H4 (cell line): ENCODE measurements at places on chromosomes 2 and 18. TPM values are rescaled to one million over a fixed set of nuclear protein-coding genes. Genes with fewer than 3 reads are reported as not detected.
A peak's percentile ranks its signal among the peaks of the same experiment; 100 is the strongest.

DNA sequence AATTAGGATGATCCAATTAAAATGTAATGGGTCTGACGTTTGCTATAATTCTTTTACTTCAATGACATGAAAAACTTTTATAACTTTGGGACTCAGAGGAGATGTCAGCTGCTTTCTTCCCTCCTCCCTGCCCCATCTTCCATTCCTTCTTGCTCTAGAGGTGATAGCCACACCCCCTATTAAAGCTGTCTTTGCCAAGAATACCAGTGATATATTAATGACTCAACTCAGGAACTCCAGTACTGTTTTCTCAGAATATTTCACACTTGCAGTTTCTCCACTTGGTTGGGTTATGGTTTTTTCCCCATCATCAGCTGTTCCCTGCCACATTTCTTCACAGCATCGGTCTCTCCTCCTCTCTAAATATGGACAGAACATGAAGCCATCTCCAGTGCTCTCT, 184.0 kb downstream of the KCNE4 start:
- no peak for DNase-seq

DNA sequence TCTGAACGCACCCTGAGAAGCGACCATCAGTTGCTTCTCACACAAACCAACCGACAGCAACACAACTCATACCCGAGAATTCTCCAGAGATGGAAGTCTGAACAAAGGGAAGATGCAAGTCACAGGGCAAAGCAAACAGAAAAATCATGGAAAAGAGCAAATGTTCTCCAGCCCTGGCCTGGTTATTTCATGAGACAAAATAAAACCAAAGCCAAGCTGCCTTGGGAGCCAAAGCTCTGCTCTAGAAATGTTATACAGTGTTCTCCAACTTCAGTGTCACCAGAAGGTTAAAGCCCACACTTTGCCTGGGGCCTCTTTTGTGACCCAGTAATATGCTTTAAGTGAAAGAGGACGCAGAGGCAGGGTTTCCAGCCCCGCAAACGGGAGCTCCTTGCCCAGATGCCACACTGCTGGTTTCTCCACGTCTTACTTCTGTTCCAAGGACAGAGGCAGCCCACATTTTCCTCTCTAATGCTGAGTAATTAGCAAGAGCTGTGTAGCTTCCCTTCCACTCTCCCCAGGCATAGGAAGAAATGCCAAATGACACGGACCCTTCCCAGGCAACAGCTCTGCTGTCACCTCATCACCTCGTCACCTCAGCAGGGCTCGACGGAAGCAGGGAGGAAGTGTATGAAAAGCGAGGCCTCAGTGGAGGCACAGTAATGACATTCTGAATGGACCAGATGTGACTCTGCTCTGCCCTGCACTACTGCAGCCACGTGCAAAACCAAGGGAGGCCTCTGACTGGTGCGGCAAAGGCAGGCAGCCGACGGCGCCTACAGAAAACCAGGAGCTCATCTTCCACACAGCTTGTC, 64.7 kb downstream of the FBXO15 start:
- no peak for DNase-seq

DNA sequence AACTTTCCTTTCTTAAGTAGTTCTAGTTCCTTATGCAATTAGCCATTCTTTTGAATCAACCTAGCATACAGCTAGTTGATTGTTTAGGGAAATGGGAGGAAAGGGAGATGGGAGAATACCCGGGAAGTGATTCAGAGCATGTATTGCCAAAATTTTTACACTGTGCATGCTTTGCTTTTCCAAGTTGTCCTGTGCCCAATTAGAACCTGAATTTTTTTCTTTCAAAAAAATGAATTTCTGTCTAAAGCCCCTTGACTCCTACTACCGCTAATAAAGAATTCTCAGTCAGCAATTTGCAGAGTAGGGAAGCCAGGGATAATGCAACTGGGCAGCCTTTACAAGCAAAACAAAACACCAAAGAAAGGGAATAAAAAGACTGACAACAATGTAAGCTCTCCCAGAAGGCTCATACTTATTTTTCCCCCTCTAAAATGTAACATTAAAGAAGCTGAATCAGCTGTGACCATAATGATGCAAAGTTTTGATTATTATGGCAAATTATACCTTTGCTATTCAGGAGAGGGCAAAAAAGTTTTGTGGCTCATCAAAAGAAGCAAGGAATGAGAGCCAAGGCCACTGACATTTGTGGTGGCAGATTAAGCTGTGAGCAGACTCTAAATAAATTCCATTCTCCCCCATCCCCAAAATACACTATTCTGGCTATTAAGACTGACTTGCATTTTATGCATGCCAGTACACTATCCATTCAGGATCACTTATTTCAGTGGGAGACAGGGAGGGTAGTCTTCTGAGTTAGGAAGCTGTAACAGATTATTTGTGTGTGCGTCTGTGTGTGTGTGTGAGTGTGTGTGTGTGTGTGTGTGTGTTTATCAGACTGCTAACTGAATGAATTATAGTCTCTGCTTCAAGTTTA, 174.3 kb downstream of the ERBB4 start:
- no peak for DNase-seq

DNA sequence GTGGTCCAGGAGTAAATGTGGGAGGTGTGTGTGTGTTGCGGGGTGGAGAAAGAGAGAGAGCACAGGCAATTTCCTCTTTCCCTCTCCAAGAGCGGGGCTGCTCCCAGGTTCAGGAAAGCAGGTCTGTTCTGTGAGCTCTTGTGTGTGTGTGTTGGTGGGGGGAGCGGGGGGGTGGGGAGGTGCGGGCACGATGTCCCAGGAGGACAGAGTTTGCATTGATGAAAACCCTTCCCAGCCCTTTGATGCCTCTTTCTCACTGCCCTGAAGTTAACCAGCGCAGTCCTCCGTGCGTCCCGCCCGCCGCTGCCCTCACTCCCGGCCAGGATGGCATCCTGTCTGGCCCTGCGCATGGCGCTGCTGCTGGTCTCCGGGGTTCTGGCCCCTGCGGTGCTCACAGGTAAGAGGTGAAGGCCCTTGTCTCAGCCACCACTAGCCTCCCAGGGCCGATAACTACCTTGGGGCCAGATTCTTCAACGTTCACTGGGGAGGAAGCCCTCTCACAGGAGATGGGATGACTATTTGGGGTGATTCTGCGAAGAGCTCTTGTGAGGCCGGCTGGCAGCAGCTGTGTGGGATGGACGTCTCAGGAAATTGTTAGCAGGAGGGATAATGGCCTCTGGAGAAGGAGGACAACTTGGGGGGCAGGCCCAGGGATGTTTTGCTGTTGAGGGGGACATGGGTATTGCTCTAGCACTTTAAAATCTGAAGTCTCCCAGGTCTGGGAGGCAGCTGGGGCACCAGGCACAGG, at the start of gene SNORC:
Gene SNORC, plus strand, starts transcription at position 247 of the 748 bp plus-strand sequence. Its CDS starts 78 bp downstream, at position 325.
- no peak for DNase-seq

NT5C1B gene
- total RNA-seq: not detected in 2 replicates

DNA sequence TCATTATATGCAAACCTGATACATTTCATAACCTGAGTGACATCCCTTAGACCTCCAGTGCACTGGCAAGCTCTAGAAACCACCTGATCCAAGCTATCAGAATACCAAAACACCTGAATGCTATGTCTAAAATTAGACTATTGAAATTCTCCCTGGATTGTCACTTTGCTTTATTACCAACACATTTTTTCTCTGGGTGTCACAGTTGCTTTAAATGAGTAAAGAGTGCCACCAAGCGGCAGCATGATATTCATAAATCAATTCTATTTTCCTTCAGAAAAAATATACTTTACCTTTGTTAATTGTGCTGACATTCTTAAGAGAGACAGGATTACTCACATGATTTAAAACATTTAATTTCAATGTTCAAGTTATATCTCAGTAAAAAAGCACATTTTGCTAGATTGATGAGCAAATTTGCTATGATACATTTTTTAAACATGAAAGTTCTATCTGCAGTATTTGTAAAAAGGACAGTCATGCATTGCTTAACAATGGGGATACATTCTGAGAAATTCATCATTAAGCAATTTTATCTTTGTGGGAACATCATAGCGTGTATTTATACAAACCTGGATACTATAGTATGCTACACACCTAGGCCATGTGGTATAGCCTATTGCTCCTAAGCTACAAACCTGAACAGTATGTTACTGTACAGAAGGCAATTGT, 338.4 kb upstream of the SLC39A10 start:
- DNase-seq: peak; percentile 36

DNA sequence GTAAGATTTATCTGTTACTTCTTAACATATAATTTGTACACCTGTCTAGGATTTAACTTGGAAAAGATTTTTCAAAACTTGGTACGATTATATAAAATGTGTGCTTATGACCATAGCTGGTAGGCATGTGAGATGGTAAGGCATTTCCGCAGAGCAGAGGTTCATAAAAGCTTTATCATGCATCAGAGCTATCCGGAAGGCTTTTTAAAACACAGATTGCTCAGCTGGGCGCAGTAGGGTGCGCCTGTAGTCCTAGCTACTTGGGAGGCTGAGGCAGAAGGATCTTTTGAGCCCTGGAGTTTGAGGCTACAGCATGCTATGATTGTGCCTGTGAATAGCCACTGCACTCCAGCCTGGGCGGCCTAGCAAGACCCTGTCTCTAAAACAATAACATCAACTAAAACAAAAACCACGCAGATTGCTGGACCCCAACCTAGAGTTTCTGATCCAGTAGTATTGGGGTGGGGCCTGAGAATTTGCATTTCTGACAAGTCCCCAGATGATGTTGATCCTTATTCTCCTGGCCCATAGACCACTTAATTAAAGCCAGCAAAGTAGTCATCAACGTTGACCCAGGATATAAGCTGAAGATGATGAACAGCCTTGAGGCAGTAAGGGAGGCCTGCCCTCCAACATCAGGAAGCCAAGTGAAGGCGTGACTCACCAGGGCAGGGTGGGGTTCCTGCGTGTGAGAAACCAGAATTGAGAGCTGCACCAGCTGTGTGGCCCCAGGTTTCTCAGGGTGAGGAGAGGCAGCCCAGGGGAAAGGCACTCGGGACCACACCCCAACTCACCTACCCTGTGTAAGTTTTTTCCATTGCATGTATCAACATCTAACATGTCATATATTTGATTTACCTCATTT, 21.6 kb upstream of the SLC20A1 start:
- peak; percentile 76 for DNase-seq

DNA sequence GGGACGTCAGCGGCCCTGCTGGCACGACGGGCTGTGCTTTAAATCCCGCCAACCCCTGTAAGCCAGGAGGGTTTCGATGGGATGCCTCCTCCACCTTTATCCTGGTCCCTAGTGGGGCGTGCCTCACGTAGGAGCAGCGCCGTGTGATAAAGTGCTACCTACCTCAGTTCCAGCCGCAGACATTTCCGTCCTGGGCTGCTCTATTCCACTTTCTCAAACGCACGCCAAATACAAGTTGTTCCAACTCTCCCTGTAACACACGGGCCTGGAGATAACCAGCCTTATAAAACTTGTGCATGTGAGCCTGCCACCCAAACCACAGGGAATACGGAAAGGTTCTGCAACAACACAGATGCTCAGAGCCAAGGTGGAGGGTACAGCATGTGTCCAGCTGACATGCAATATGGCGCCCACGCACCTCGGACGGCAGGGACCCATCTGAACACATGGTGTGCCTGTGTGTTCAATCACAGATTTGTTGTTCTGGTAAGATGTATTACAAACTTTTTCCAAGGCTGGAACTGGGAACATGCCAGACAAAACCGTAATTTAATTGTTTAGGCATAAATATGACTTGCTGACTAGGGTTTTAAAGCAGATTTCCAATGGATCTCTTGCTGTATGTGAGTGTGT, 47.7 kb downstream of the ZNF516 start:
- no peak for DNase-seq

FZD7 gene
- total RNA-seq: 19.0 and 25.2 TPM in 2 replicates

DNA sequence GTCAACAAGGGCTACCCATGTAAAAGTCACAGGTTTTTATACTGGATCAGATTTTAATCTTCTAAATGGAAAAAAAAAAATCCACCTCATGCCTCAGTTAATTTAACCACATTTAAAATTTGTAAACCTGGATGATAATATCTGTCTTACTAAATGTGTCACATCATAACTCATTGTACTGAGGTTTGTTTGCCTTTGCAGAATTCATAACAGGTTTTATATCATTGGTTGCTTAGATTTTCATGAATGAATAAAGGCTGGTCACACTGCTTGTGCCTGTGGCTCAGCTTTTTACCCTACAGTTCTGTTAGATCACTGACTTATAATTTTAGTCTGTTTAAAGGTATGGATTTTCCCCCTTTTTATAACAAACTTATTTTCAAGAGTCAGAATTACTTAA, 48.9 kb downstream of the PSMD14 start:
- DNase-seq: no peak

GRCh38 chr2:236840215-236840614, 245.5 kb upstream of the COPS8 start:
- no peak for DNase-seq

- DNase-seq: no peak
Observed at GRCh38 chr18:34873986-34874580, 164.0 kb downstream of the DTNA start.

MOGAT1 gene
- not detected in 2 replicates for total RNA-seq

HOXD8 gene
- total RNA-seq: not detected in 2 replicates

GRCh38 chr18:56702946-56703345, 51.8 kb downstream of the WDR7 start:
- DNase-seq: peak; percentile 18

DNA sequence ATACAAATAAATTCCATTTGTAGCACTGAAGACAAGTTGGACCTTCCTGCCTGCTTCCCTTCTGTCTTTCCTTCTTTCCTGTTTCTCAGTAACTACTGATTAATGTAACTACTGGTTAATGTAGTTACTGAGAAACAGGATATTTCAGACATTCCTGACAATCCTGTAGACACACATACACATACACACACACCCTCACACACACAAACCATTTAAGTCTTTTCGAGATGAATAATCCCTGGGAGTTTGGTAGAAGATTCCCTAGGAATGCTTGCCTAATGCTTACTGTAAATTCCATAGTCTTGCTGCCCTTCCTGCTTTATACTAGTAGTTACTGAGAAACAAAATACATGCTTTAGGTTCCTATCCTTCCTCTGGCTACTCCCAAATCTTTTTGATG, 83.9 kb downstream of the PIK3C3 start:
- DNase-seq: no peak

DNA sequence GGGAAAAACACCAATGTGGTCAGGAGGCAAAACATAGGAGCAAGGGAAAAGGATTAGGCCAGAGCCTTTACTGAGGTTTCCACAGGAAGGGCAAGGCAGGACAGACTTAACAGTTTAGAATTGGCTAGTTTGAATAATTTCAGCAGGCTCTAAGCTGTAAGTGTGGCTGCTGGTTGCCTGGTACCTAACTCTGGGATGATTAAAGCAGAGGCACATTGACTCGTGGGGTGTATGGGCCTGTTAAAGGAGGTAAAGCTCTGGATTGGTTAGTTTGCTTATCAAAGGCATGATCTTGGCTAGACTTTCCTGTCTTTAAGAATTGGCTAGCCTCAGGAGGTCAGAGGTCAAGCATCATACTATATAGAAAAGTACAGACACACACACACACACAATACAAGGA, 132.6 kb downstream of the SPAG16 start:
- no peak for DNase-seq

- DNase-seq: no peak
Observed at GRCh38 chr2:1254662-1255343, 158.5 kb upstream of the TPO start.

DNA sequence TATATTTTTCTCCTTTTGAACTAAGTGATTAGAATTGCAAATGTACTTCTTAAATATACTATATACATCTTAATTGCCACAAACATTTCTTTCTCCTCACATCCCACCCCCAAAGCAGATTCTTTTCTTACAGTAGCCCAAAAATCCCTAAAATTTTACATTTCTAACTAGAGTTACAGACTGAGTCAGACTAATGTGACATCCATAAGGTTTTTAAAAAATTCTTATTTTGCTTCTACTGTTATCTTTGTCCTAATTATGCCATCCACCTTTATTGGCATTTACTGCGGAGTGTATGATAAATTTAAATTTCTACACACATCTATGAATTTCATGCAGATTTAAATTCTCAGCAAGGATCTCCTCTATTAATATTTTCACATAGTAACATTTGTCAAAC, 15.8 kb downstream of the PELI1 start:
- DNase-seq: no peak
